ENCODE measurements at places on chromosomes 5 and 9.
A peak's percentile ranks its signal among the peaks of the same experiment; 100 is the strongest.

- no peak for DNase-seq
Measured at GRCh38 chr5:164289526-164289925, 784.1 kb downstream of the MAT2B start.

DNA sequence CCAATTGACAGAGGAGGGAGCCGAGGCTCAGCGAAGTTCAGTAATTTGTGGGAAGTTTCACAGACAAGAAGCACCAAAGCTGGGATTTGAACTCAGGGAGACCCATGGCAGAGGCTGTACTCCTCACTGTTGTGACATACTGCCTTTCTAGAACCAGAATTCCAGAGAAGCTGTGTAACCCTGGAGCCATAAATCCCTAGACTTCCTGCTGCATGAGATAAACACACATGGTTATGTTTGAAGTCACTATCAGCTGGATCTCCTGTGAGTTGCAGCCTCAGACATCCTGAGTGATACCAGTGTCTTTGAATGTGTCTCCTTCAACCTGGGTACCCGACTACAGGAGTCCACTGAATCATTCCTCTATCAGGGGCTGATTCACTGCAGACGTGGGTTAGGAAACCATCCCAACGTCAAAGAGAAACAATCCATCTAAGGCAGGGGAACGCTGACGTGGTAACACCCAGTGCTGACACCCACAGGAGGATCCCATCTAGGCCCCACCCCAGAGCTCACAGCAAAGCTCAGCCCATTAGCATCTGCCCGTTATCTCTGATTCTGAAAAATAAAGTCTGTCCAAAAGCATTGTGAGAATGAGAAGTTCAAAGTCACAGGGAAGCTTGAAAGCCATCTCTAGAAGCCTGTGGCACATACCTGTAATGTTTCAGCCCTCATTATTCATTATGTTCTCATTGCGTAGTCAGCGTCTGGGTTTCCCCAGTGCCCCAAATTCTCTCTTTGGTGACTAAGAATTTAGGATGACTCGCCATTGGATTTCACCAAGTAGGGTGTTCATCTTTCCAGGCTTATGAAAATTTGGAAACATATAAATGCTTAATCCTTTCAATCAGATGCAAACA lies 36.3 kb upstream of the BASP1 start:
- peak; percentile 99 for DNase-seq

- DNase-seq: no peak
Measured at GRCh38 chr9:99013550-99013949, 69.8 kb downstream of the COL15A1 start.

- no peak for DNase-seq
Measured at GRCh38 chr9:123739902-123740301, 190.0 kb downstream of the DENND1A start.

DNA sequence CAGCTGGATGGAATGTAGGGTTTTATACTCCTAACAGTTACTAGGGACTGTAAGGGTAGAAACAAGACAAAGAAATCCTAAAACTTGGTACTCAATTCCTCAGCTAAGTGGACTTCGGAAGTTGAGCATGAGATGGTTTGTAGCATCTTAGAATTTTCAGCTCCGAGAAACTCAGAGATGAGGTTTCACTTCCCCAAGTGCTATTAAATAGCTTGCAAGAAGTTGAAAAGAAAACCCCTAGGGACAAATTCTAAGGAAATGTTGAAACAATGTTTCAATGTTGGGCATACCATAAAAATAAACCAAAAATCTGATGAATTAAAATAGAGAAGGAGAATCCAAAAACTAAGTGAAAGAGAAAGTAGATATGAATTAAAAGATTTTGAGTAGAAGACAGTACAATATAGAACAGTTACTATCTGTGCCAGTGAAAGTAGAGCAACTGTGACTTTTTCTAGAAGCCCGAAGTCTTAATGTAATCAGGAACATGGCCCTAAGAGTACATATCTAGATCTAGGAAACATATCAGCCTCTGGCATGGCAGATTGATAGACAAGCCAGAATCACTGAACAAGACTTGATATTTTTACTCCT lies 308.6 kb upstream of the RGMB start:
- DNase-seq: no peak

DNA sequence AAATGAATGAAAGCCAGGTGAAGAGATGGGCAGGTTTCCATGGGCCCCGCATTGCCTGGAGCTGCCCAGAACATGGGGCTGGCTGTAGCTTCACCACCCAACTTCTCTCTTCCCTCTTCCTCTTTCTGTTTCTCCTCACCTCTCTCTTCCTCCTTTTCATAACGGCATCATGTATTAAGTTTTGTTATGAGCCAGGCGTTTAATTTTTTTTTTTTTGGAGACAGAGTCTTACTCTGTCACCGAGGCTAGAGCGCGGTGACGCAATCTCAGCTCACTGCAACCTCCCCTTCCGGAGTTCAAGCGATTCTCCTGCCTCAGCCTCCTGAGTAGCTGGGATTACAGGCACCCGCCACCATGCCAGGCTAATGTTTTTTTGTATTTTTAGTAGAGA lies 13.0 kb upstream of the SPINK4 start:
- no peak for DNase-seq

DNA sequence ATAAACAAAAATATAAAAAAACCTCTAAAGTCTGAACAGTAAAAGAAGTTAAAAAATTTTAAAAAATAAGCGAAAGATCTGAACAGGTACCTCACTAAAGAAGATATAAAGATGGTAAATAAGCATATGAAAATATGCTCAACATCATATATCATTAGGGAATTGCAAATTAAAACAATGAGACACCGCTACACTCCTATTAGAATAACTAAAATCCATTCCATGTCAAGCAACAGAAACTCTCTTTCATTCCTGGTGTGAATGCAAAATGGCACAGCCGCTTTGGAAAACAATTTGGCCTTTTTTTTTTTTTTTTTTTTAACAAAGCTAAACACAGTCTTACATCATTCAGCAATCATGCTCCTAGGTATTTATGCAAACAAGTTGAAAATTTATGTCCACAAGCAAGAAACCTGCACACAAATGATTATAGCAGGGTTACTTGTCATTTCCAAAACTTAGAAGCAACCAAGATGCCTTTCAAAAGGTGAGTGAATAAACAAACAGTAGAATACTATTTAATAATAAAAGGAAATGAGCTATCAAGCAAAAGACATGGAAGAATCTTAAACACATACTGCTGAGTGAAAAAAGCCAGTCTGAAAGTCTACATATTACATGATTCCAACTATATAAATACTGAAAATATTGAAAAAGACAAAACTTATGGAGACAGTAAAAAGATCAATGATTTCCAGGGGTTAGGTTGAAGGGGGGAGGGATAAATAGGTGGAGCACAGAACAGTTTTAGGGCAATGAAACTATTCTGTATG lies 22.1 kb downstream of the ANXA1 start:
- no peak for DNase-seq

GRCh38 chr5:55599148-55600050 lies 64.6 kb upstream of the PLPP1 start:
- DNase-seq: no peak

DNA sequence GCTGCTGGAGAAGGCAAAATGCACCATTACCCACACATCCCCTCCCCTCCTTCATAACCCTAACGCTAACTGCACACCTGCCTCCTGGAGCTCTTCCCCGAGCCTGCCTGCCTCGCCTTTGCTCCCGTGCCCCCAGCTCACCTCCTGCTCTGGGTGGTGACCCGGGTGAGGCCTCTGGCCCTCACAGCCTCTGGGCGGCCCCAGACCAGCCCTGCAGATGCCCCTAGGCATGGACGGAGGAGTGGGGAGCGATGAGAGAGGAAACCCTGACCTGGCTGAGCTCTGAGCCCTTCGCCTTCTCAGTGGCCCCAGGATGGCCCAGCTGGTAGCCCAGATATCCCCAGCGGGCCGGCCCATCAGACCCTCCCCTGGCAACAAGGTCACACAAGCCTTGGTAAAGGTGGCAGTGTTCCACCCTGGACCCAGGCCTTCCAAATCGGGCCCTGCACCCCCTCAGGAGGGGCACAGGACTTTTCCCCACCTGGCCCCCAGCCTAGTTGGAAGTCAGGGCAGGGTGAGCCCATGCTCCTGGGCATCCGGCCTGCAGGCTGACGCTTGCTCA lies 14.5 kb upstream of the CAMSAP1 start:
- no peak for DNase-seq

DNA sequence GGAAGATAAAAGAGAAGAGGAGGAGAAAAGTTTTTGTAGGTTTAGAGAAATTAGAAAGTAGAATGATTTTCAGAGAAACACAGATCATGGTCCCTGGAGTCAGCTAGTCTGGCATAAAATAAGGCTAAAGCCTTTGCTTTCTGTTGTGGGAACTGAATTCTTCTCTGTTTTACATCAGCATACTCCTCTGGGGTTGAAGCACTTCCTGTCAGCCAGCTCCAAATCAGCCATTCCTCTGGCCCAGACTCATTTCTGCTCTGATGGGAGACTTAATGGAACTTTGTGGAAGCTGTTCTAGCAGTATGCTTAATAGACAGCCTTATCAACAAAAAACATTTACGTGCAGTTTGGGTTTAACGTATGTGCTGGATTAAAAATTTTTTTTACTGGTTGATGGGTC lies 143.2 kb downstream of the HMHB1 start:
- DNase-seq: no peak

All from non-pigmented ciliary epithelial cell (primary cell).